Esophagus muscularis mucosa (tissue), 4 donors: ENCODE measurements at places on chromosomes 5 and 9. TPM values are rescaled to one million over a fixed set of nuclear protein-coding genes. Genes with fewer than 3 reads are reported as not detected.

DNA sequence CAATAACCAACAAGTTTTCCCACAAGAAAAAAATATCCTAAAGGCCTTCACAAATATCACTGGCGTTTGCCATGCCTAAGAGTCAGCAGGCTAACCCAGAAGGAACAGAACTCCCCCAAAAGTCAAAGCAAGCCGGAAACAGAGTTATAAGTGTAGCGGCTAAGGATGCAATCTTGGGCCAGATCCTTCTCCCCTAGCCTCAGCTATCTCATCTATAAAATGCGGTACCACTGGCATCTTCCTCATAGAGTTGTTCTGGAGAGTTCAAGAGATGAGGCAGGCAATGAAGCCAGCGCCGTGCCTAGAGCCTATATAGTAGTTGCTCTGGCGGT, 632 bp downstream of the DPM2 start:
- H3K4me1 ChIP-seq = peaks cover 44% of the 10 kb centered on the region
- peaks cover 20% of the 10 kb centered on the region for H3K36me3 ChIP-seq
- H3K4me3 ChIP-seq = peak overlapping the region; percentile 85
- no peak for DNase-seq

DNA sequence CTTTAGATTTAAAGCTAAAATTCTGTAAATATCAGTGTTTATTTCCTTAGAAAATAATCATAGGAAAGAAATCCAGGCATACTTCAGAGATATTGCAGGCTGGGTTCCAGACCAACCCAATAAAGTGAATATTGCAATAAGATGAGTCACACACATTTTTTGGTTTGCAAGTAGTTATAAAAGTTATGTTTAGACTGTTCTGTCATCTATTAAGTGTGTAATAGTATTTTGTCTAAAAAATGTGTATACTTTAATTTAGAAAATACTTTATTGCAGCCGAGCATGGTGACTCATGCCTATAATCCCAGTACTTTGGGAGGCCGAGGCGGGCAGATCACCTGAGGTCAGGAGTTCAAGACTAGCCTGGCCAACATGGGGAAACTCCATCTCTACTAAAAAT, 6.9 kb upstream of the RIC1 start:
- DNase-seq = no peak
- no peaks in the 10 kb centered on the region for H3K27me3 ChIP-seq
- peaks cover 64% of the 10 kb centered on the region for H3K4me1 ChIP-seq
- peak overlapping the region; percentile 51 for H3K27ac ChIP-seq
- H3K4me3 ChIP-seq = no peak overlapping the region

GRCh38 chr5:11468334-11469039, 435.8 kb downstream of the CTNND2 start:
- H3K36me3 ChIP-seq = no peaks in the 10 kb centered on the region
- H3K4me3 ChIP-seq = no peak overlapping the region
- no peak overlapping the region for H3K27ac ChIP-seq
- no peaks in the 10 kb centered on the region for H3K4me1 ChIP-seq
- DNase-seq = no peak
- no peaks in the 10 kb centered on the region for H3K27me3 ChIP-seq

The WDR31 gene
- 2.5 TPM for total RNA-seq

- peaks cover 96% of the 10 kb centered on the region for H3K4me1 ChIP-seq
- DNase-seq = no peak
- no peaks in the 10 kb centered on the region for H3K27me3 ChIP-seq
- no peak overlapping the region for H3K4me3 ChIP-seq
- no peaks in the 10 kb centered on the region for H3K36me3 ChIP-seq
These were observed 68.4 kb downstream of the PPARGC1B start for GRCh38 chr5:149798466-149798865.

- no peak overlapping the region for H3K27ac ChIP-seq
- no peak for DNase-seq
These were observed 665.1 kb downstream of the CDH18 start for GRCh38 chr5:19322716-19323485.

- no peaks in the 10 kb centered on the region for H3K27me3 ChIP-seq
- H3K4me1 ChIP-seq = peaks cover 7% of the 10 kb centered on the region
- H3K36me3 ChIP-seq = no peaks in the 10 kb centered on the region
- H3K4me3 ChIP-seq = no peak overlapping the region
- no peak overlapping the region for H3K27ac ChIP-seq
These were observed 168.5 kb downstream of the OLFM1 start for GRCh38 chr9:135255841-135256580.

The TTC1 gene
- total RNA-seq = 45.4 TPM
